ENCODE measurements at places on chromosomes 2 and 18.

DNA sequence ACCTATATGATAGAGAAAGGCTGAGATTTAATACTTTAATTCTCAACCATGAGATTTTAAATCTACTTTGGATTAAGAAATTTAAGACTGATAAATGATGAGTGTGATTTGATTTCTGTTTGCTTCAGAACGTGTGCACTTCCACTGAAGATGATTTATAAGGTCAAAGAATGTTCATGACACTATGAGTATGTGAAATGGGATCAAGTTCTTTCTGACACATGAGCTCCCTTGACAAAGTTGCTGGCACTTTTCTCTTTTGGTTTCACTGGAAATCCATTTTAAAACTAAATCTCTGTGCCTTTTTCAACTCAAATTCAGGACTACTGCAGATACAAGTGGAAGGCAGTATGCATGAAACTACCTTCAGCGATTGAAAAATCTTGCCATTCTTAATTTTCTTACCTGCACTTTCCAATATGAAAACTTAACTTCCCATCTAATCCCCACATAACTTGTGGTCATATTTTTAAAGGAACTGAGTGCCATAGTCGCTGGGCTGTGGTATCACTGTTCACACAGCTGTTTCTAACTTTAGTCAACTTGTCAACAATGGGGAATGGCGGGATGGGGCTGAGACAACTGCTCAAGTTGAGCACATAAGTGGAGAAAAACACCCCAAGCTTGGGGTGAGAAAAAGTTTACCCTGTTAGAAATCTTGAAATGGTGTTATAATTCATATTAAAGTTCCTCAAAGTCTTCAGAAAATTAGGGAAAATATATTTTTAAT is 51.8 kb upstream of the TTN start:
- DNase-seq, result no peak

GRCh38 chr18:51559902-51560287 is 362.4 kb upstream of the MEX3C start:
- no peak for DNase-seq

GRCh38 chr18:76442413-76443171 is 52.5 kb downstream of the ZNF516 start:
- no peak for DNase-seq

GRCh38 chr2:8153258-8153718 is 528.6 kb upstream of the ID2 start:
- no peak for DNase-seq

DNA sequence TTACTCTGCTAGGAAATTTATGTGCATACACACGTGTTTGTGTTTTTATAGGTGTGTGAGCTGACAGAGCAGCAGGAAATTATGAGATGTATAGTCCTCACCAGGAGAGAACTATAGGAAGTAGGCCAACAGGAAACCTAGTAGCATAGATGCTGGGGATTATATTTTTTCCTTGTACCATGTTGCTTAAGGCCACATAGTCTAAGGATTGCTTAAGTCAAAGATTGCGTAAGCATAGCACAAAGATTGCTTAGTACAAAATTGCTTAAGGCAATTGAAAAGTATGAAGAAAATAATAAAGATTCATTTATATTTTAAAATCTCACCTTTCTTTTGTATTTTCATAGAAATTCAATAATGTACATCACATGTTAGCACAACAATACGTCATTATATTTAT is 18.7 kb upstream of the CCDC102B start:
- DNase-seq, result no peak

DNA sequence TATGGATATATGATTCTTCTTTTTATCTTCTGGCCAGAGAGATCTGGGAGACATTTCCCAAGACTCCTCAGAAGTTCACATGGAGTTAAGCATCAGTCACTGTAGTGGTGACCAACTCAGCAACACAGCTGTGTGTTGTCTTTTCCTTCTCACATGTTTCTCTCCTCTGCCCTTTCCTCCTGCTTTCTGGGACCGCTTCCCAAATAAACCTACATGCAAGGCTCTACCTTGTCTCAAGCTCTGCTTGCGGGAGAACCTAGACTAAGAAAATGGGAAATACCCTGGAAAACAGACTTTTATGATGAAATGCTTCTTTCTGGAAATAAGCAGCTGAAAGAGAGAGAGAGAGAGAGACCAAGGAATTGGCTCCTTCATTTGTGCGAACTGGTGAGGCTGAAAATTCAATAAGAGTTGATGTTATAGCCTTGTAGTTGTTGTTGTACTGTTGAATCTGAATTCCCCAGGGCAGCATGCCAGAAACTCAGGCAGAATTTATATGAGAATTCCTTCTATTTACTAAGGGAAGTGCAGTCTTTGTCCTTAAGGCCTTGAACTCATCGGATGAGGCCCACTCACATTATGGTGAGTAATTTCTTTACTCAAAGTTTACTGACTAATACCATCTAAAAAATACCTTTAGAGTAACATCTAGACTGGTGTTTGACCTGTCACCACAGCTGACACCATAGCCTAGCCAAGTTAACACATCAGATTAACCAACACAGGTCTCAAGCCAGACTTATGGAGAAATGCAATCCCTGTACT is 22.7 kb upstream of the DSC1 start:
- no peak for DNase-seq

DNA sequence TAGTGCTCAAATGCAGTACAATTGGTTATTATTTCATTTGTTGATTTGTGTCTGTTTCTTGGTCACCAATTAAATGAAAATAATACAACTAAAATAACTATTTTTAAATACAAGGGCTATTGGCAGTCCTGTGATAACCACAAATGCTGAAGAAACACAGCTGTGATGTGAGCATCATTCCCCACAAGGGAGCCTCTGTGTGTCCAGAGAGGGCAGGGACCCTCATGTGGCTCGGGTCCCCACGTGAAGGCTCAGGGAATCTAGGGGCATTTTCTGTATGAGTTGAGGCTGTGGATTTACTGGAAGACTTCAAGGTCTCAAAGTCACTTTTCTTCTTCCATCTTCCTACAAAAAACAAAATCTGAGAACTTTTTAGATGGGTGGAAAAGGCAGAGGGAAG is 316.1 kb upstream of the RAB12 start:
- DNase-seq, result no peak

DNA sequence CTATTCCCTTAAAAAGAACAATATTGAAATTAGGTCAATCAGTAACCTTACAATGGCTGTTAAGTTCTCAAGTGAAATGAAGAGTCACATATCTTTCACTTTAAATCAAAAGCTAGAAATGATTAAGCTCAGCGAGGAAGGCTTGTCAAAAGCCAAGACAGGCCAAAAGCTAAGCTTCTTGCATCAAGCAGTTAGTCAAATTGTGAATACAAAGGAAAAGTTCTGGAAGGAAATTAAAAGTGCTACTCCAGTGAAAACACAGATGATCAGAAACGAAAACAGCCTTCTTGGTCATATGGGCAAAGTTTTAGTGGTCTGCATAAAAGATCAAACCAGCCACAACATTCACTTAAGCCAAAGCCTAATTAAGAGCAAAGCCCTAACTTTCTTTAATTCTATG is 402.6 kb upstream of the ZEB2 start:
- no peak for DNase-seq

- no peak for DNase-seq
Measured at GRCh38 chr2:130765464-130765863, 10.1 kb downstream of the AMER3 start.

DNA sequence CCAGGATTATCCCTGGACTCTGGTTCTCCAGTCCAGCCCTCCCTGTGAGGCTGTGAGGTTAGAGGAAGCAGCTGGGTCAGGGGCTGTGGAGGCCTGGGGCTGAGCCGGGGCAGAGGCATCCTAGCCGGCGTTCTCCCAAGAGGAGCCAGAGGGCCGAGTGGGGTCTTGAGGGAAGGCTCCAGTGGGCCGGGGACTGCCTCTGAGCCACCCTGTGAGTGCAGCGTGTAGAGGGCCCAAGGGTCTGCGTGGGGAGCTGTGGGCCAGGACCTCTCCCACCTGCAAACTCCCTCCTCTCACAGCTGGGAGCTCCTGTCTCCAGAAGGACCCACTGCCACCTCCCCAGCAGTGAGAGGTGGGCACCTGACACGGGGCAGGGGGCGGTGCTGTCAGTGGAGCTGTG is 41.0 kb downstream of the GLI2 start:
- DNase-seq, result no peak

- DNase-seq, result no peak
Measured at GRCh38 chr2:230322561-230323384, 4.2 kb upstream of the SP140L start.

DNA sequence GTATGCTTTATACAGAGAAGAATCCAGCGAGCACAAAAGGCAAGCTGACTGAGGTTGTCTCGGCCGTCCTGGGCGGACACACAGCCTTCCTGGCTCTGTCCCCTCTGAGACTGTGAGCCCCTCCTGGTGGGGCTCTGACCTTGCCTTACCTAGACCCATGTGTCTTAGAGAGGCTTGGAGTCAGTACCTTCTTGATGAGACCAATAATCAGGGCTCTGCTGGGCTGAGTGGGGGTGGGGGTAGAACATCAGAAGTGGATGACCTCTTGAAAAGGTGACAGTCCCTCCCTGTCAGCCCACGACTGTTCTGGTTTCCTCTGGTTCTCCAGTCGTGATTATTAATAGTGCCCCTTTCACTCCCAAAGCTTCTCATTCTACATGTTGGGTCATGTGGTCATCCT is 31.2 kb downstream of the TWIST2 start:
- no peak for DNase-seq

DNA sequence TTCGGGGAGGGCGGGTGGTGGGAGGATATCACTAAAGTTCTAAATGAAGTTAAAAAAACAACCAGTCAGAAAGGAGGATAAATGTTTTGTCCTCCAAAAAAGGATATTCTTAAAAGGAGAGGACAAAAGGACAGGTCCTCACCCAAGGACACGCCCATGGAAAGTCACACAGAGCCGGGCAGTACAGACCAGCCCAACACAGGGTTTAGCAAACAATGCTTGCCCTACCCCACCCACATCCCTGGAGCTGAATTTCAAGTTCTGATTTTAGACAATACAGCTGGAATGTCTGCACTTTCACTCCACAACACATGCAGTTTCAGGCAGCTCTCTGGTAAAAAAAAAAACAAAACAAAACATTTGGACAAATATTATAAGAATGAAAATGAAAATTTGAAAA is 67.9 kb downstream of the SLC9A4 start:
- no peak for DNase-seq

- no peak for DNase-seq
Measured at GRCh38 chr2:75025633-75026380, 67.4 kb downstream of the POLE4 start.

DNA sequence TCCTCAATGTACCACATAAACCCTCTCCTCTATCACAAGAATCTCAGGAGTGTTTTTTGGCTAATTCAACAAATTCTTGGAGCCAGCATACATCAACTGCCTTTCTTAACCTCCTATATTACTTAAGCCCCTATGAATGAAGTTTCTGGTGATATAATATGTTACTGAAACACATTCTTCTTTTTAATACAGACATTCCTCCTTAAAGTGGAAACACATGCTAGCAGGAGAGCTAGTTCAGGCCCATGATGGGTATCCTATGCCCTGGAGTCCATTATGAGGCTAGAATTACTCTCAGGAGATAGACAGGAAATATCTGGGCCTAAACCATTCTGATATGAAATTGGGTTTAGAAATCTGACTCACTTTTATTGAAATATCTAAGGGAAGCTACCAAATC is 26.6 kb upstream of the RMDN2 start:
- peak; percentile 79 for DNase-seq

DNA sequence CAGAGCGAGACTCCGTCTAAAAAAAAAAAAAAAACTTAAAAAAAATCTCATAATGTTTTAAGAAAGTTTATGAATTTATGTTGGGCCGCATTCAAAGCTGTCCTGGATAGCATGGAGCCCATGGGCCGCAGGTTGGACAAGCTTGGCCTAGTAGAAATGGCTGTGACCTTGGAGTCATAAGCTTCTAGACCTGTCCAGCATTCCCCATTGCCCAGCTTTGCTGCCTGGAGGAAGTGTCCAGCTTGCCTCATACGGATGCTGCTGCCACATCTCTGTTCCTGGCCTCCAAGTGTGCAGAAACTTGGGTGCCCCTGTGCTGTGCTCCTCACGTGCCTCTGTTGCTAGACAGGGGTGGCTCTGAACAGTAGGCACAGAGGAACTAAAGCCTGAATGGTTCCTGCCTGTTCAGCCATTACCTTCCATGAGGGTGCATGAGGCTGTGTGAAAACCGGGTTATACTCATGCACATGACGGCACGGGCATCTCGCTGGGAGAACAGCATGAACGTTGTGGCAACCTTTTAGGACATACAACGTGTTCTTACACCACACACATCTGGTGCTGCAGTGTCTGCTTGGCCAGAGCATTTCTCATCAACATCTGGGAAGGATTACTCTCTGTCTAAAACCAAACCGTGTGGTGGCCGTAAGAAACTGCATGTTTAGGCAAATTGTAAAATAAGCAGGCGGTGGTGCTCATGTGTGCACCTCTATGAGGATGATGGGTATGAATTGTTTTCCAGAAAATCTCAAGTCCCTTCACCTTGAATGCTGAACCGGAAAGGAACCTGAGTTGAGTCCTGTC is 38.2 kb downstream of the FHOD3 start:
- DNase-seq, result no peak

GRCh38 chr2:23528171-23528570 is 143.2 kb downstream of the KLHL29 start:
- DNase-seq, result no peak

GRCh38 chr2:182852090-182852489 is 14.3 kb downstream of the FRZB start:
- DNase-seq, result no peak

DNA sequence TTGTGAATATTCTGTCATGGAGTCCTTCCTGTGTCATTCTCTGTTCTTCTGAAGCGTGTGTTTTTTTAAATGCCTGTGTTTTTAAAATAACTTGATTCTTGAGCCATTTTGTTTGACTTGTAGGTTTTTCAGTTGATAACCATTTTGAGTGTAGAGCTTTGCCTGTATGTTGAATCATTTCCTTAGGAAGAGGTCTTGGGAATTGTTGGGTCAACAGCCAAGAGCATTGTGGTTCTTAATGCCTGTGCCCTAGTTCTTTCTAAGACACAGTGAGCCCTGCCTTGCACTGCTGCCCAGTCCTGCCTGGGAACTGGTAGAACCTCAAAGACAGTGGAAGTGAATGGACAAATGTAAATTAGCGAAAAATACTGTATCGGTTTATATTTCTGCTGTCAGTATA is 25.9 kb downstream of the RAB12 start:
- DNase-seq, result no peak

- no peak for DNase-seq
Measured at GRCh38 chr2:163182764-163183354, 344.3 kb upstream of the KCNH7 start.

DNA sequence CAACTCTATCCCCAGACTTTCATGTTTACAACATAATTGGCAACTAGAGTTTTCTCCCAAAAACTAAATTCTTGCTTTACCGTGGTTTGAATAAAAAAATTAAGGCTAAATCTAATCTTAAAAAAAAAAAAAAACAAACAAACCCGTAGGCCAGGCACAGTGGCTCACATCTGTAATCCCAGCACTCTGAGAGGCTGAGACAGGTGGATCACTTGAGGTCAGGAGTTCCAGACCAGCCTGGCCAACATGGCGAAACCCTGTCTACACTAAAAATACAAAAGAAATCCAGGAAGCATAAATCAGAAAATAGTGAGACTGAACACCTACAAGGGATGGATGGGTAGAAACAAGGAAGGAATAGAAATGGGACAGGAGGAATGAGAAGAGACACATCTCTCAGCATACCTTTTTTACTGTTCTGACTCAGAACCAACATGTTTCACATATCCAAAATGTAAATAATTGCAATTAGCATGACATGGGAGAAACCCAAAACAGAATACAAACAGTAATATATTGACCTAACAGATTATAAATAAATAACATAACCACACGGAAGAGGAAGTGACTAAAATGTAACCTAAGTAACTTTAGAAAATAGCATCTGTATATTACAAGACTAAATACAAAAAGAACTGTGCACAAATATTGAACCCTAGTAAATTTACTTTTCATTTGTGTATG is 17.5 kb downstream of the MGAT4A start:
- no peak for DNase-seq

Measured in fibroblast of skin of left biceps (primary cell).